ENCODE measurements at places on chromosomes 11 and 22.

GRCh38 chr22:33896154-33896553 lies 24.1 kb downstream of the LARGE1 start:
- DNase-seq, result no peak

- no peak for DNase-seq
Observed at GRCh38 chr11:9601876-9602199, 28.4 kb downstream of the WEE1 start.

- no peak for DNase-seq
Observed at GRCh38 chr11:134252346-134253187, 585 bp downstream of the THYN1 start.

- DNase-seq, result no peak
Observed at GRCh38 chr11:6607190-6607795, 3.7 kb downstream of the ILK start.

Data from NCI-H1694 (cell line).